ENCODE measurements at places on chromosomes 16 and 17. TPM values are rescaled to one million over a fixed set of nuclear protein-coding genes. Genes with fewer than 3 reads are reported as not detected.

- DNase-seq, result peak; percentile 17
These were observed 22.8 kb upstream of the ACSM2B start for GRCh38 chr16:20598832-20599469.

GRCh38 chr17:44904001-44904984, 5.0 kb upstream of the EFTUD2 start:
- DNase-seq, result no peak

DNA sequence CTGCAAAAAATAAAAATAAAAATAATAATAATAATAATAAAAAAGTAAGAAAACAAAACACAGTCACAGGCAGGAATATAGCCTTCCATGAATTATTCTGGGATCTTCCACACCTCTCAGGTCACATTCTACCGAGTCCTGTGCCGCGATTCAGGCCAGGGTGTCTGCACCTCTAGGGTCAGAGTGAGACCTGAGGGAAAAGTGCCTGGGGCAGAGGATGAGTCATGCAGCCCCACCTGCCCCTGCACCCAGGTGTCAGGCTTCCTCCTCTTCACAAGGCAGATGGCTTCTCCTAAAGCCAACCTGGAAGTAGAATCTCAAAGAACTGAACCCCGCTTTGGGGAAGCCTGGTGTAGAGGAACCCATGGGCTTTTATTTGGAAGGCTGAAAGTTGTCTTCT, 283.7 kb downstream of the CPPED1 start:
- no peak for DNase-seq

The ATP6V0C gene
- 228 TPM for total RNA-seq

The NXPH3 gene
- 0.13 TPM for total RNA-seq

The AOC3 gene
- 0.42 TPM for total RNA-seq

The CHD9 gene
- total RNA-seq, result 38.8 TPM

The CTRB2 gene
- 5.1 TPM for total RNA-seq
